ENCODE measurements at places on chromosomes 12 and 14. TPM values are rescaled to one million over a fixed set of nuclear protein-coding genes. Genes with fewer than 3 reads are reported as not detected.

LRRC9 gene
- total RNA-seq: 3.4 TPM

LIN7A gene
- 35.1 TPM for total RNA-seq

KCNK10 gene
- total RNA-seq: 1.3 TPM

ERP27 gene
- total RNA-seq: 1.3 TPM

CACNA1C gene
- total RNA-seq: 16.3 TPM

ANKLE2 gene
- 63.6 TPM for total RNA-seq

LAG3 gene
- total RNA-seq: 0.60 TPM

SERPINA10 gene
- not detected for total RNA-seq

OVCH1 gene
- total RNA-seq: 0.33 TPM

FAM90A1 gene
- 0.16 TPM for total RNA-seq

PTGER2 gene
- 7.5 TPM for total RNA-seq
